ENCODE measurements at places on chromosomes 13 and 19.

DNA sequence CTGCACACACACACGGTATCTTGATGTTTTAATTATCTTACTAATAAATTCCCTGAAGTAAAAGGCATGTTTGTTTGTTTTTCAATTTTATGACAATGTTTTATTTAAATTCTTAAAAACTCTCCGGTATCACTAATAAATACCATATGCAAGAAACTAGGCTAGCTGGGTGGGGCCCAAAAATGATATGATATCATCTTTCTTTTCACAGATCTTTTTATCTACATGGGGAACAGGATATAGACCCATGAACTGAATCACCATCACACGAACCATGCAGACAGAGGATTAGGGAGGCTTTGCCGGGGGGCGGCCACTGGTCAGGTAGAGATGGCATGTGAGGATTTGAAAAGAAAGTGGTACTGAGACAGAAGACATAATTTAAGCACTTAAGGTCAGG lies 266.4 kb downstream of the ENOX1 start:
- DNase-seq: no peak

- DNase-seq: no peak
These were observed 52.7 kb downstream of the KCTD12 start for GRCh38 chr13:76833441-76833954.

DNA sequence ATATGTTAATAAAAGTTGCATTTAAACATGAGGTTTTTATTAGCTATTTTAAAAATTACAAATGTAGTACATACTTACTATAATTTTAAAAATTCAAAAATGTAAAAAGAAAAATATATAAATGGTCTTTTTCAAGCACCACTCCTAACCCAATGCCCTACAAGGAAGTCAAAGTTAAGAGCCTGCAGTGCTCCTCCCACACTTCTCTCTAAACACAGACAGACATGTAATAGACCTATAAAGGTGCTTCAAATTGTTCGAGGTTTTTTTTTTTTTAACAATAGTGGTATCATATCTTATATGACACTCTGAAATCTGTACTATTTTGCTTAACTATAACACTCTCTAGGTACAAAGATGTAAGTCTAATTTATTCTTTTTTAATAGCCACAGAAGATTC lies 25.4 kb downstream of the VWA8 start:
- no peak for DNase-seq

- no peak for DNase-seq
These were observed 7.4 kb downstream of the SIGLEC8 start for GRCh38 chr19:51450730-51451307.

GRCh38 chr13:64527561-64527960 lies 2702.6 kb downstream of the PCDH9 start:
- DNase-seq: no peak

DNA sequence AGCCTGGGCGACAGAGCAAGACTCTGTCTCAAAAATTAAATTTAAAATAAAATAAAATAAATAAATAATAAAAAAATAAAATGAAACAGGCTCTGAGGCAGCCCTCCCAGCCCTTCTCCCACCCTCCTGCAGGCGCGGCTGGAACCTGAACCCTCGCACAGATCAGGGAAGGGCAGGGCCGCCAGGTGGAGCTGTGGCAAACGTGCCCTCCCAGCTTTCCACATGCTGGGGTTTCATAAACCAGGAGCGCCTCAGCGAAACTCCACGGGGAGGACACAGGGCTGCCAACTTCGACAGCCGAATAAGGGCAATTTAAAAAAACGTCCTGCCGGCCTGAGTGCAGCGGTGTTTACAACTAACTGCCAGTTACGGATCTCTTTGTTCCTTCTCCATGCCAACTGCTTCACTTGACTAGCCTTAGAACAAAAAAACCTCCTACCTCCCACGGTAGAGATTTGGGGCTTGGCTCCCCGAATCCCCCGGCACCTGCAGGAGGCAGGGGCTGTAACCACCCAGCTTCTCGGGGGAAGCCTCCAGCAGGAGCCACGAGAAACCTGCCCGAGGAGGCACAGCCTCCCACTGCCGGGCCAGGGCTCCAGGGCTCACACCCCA lies 15.9 kb downstream of the ZNF787 start:
- peak; percentile 76 for DNase-seq

DNA sequence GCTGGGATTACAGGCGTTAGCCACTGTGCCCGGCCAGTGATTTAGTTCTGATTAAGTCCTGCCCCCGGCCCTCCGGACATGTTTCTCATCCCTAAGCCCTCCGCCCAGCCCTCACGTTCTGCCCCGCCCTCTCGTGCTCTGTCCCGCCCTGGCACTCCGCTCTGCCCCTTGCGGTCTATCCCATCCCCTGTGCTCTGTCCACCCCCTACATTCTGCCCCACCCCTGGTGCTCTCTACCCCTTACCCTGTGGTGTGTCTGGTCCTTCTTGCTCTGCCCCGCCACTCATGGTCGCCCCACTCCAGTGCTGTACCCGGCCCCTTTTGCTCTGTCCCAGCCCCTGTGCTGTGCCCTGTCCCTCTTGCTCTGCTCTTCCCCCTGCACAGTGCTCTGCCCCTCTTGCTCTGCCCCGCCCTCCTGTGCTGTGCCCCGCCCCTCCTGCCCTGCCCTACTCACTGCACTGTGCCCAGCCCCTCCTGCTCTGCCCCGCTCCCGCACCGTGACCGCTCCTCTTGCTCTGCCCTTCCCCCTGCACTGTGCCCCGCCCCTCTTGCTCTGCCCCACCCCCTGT lies 3.0 kb downstream of the GTPBP3 start:
- DNase-seq: no peak

DNA sequence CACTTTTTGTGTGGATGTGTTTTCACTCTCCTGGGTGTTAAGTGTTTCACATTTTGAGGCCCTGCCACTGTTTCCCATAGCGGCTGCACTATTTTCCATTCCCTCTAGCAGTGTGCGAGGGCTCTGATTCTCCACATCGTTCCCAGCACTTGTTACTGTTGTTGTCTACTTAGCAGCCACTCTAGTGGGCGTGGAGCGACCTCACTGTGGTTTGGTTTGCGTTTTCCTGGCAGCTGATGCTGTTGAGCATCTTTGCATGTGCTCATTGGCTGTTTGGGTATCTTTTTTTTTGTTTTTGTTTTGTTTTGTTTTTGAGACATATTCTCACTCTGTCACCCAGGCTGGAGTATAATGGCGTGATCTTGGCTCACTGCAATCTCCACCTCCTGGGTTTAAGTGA lies 14.4 kb downstream of the NAXD start:
- no peak for DNase-seq

DNA sequence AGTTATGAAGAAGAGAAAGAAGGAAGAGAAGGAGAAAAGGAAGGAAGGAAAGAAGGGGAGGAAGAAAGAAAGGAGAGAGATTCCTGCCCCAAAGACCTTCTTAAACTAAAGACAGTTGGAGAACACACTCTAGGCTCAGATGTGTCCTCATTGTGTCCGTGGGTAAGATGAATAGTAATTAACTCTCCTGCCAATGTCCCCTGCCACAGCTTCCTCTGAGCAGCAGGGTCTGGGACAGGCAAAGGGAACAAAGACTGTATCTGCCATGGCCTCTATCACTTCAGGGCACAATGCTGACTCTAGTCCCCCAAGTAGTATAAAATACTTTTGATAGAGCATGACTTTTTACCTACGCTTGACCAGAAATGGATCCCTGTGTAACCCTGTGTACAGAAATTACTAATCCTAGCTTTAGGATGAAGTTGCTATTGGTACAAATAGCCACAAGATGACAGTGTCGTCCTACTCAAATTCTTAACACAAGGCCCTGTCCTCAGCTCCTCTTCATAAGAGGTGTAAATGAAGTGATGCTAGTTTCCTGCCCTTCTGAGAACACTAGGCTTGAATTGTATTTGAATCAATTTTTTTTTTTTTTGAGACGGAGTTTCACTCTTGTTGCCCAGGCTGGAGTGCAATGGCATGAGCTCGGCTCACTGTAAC lies 186.2 kb upstream of the GPR12 start:
- DNase-seq: peak; percentile 67

GRCh38 chr19:18541258-18541991 lies 1.9 kb downstream of the FKBP8 start:
- no peak for DNase-seq

DNA sequence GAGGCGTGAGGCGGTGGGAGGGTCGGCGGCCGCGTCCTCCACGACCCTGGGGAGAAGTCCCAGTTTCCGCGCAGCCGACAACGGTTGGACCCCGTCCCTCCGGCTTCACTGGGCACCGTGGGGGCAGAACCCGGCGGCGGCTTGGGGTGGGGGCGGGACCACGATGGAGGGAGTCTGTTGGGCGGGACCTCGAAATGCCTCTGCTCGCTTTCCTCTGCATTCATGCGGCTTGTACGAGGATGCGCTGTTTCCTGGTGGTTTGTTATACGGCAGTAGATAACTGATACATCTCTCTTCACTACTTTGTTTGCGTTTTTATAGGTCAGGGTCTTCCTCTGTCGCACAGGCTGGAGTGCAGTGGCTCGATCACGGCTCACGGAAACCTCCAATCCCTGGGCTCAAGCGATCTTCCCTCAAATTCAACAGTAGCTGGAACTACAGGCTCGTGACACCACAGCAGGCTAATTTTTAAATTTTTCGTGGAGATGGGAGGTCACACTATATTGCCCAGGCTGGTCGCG lies 24.6 kb upstream of the ZNF846 start:
- no peak for DNase-seq

DNA sequence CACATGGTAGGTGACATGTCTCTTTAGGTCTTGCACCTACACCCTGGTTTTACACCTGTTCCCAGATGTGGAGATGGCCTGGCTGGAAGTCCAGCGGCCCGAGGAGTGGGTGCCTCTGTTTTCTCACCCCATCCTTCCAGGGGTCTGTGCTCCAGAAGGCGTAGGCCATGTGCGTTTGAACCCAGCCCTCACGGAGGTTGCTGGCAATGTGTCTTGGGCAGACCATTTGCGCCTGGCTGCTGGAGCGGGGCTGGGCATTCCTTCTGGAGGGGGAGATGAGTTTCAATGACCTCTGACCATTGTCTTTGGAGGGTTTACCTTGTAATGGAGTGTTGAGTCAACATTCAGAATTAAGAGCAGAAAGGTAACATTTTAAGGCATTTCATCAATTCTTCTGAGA lies 54.8 kb upstream of the ZNF536 start:
- DNase-seq: no peak

DNA sequence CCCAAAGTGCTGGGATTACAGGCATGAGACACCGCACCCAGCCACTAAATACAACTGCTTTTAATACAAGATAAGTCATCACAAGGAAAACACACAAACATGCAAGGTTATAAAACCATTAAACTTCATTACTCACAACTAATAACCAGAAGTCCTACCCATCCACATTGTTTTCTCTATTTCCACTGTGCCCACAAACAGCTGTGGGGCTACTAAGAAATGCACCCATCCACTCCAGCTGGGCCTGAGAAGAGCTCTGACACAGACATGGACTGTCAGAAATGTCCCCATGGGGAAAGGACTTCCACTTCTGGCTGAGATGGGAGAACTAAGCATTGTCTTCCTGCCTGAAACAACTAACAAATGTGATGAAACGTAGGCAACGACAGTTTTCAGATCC lies 17.2 kb downstream of the SAFB2 start:
- no peak for DNase-seq

DNA sequence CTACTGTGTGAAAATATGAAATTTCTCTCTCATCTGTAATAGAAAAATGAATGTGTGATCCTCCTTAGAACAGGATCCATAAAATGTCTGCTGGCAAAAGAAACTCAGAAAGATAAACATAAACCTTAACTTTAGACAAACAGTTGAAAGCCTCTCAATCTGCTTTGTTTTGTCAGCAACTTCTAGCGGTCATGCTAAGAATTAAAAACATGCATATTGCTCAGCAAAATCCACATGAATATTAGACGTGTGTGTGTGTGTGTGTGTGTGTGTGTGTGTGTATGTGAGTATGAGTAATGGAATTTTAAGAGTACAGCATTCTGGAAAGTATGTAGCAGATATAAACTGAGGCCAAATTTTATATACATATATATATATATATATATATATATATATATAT lies 1779.2 kb upstream of the MIR17HG start:
- no peak for DNase-seq

- no peak for DNase-seq
These were observed 63.6 kb upstream of the NFIC start for GRCh38 chr19:3302755-3303154.

DNA sequence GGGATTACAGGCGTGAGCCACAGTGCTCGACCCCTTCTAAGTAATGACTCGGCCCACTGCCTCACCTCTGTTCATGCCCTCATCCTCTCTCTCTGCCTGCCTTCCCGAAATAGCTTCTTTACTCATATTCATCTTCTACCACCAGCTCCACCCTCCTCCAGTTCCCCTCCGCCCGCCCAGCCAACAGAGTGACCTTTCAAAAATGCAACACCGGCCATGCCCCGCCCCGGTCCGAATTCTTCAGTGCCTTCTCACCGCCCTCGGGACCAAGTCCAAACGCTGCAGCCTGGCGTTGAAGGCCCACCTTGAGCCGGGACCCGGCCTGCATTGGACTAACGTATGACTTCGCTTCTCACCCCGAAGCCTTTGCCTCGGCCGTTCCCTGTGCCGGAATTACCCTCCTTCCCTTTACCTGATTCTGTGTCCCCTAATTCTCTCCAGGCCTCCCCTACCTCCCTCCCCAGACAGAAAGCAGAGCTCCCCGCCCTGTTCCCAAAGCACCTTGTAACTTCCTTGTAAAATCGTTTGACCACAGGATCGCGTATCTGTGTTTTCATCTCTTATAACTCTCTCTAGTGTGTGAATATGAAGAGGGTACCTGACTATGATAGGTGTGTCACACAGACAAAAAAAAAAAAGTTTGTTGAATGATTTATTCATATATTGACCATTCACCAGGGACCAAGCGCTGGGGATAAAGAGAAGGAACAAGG lies 8.1 kb upstream of the MUC16 start:
- DNase-seq: no peak

DNA sequence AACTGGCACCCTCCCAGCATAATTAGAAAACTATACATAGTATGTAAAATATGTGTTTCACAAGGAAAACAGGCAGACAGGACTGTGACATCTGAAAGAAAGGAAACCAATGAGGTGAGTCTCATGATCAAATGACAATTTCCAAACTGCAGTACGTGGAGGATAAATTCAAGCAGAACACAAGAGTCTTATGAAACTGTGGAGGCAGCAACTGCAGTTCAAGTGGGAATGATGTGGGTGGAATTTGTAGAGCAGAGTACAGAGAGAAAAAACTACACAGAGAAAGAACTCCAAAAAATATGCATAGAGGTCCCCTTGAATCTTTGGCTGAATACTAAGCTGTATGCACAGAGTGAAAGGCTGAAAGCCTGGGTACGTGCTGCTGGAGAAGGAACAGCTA lies 9.7 kb downstream of the SIGLEC6 start:
- DNase-seq: no peak

DNA sequence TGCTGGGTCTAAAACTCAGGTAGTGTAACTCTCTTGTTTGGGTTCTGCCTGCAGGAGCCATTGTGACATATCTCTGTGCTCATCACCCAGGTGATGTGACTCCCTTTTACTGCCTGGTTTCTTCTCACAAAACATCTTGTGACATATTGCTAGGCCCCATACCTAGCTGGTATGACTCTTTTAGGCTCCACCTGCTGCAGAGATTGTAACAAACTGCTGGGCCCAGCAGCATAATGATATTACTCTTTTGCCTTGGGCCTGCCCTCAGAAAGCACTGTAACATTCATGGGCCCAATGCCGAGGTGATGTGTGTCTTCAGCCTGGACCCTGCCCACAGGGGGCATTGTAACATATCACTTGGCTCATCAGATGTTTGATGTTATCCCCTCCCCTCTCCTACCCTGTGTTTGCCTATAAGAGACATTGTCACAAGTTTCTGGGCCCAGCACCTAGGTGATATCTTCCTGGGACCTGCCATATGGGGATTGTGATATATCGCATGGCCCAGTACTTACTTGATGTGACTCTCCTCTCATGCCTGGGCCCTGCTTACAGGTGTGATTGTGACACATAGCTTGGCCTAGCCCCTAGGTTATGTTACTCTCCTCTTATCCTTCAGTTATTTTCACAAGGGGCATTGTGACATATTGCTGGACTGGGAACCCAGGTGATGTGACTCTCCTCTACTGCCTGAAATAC lies 18.0 kb upstream of the ZNF681 start:
- DNase-seq: no peak
